ENCODE measurements at places on chromosomes 3 and 15. TPM values are rescaled to one million over a fixed set of nuclear protein-coding genes. Genes with fewer than 3 reads are reported as not detected.

GRCh38 chr3:129827765-129828164 lies 65.7 kb downstream of the TMCC1 start:
- no peak overlapping the region for H3K27ac ChIP-seq
- H3K36me3 ChIP-seq, result no peaks in the 10 kb centered on the region
- no peaks in the 10 kb centered on the region for H3K27me3 ChIP-seq

DNA sequence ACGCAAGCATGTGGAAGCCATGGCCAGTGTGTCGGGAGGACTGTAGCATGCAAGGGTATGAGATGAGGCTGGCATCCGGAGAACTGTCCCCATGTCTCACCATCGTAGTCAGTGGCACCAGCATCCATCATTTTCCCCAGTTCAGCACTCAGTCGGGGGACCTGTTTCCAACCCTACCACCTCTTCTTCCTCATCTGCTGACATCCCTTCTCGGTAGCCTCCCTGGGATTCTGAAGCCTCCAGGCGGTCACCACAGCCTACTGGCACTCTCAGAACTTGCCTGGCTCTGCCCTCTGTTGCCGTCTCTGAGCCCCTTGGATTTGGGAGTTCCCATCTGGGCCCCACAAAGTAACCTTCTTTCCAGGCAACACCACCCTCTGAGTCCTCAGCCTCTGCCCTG lies 131.1 kb upstream of the ABHD17C start:
- no peak for DNase-seq
- no peaks in the 10 kb centered on the region for H3K4me1 ChIP-seq
- no peaks in the 10 kb centered on the region for H3K36me3 ChIP-seq
- H3K27me3 ChIP-seq, result no peaks in the 10 kb centered on the region
- no peak overlapping the region for H3K4me3 ChIP-seq

DNA sequence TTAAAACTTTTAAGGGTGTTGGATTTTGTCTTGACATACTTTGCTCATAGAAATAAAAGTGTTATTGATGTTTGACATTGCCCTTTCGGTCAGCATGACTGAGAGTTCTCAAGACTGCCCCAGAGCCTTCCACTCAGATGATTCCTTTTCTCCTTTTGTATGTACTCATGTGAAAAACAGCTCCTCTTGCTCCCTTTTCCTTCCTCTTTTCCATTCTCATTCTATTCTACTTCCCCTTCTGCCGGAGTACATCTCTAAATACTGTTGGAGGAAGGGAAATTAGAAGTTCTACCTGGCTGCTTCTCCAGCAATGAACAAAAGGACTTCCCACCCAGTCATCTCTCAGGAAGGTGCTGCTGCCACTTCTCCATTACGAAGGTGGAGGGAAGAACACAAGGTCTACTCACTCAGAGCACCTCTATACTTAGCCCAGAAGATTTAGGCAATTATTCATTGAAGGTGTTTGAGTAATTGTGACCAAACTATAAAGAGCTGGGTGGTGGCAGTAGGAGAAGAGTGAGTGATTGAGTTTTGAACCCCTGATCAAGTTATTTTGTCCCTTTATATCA lies 163.8 kb upstream of the MBNL1 start:
- DNase-seq, result no peak
- H3K4me1 ChIP-seq, result no peaks in the 10 kb centered on the region
- no peaks in the 10 kb centered on the region for H3K36me3 ChIP-seq
- peaks cover 4% of the 10 kb centered on the region for H3K27me3 ChIP-seq
- H3K4me3 ChIP-seq, result no peak overlapping the region
- H3K27ac ChIP-seq, result no peak overlapping the region

The LMAN1L gene
- 11.2 TPM for total RNA-seq

The ATP13A5 gene
- not detected for total RNA-seq

GRCh38 chr3:183385698-183386613 lies 42.5 kb downstream of the MCF2L2 start:
- peaks cover 3% of the 10 kb centered on the region for H3K4me1 ChIP-seq
- H3K27ac ChIP-seq, result peak overlapping the region; percentile 20
- H3K4me3 ChIP-seq, result no peak overlapping the region
- H3K36me3 ChIP-seq, result no peaks in the 10 kb centered on the region
- H3K27me3 ChIP-seq, result no peaks in the 10 kb centered on the region

DNA sequence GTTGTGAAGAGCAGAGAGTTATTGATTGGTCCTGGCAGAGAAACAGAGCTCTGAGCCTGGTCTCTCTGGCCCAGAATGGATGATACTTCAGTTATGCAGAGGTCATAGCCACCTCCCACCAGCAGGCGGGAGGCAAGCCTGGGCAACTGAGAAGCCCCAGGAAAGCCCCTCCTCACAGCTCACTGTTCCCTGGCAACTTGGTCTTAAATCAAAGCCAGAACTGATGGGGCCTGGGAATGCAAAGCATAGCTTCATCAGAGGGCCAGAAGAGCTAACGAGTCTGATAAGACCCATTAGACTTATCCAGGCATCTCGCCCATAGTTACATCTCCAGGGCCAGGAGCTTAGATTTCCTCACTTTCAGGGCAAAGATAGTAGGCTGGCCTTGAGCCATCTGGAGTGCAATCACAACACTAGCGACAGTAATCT lies 5.5 kb upstream of the COLQ start:
- no peak overlapping the region for H3K27ac ChIP-seq
- no peaks in the 10 kb centered on the region for H3K36me3 ChIP-seq

The AMT gene
- total RNA-seq, result 13.2 TPM

GRCh38 chr3:126132751-126133511 lies 47.5 kb downstream of the ALDH1L1 start:
- DNase-seq, result peak; percentile 2
- H3K27me3 ChIP-seq, result no peaks in the 10 kb centered on the region
- no peaks in the 10 kb centered on the region for H3K36me3 ChIP-seq
- H3K27ac ChIP-seq, result no peak overlapping the region
- H3K4me3 ChIP-seq, result no peak overlapping the region

DNA sequence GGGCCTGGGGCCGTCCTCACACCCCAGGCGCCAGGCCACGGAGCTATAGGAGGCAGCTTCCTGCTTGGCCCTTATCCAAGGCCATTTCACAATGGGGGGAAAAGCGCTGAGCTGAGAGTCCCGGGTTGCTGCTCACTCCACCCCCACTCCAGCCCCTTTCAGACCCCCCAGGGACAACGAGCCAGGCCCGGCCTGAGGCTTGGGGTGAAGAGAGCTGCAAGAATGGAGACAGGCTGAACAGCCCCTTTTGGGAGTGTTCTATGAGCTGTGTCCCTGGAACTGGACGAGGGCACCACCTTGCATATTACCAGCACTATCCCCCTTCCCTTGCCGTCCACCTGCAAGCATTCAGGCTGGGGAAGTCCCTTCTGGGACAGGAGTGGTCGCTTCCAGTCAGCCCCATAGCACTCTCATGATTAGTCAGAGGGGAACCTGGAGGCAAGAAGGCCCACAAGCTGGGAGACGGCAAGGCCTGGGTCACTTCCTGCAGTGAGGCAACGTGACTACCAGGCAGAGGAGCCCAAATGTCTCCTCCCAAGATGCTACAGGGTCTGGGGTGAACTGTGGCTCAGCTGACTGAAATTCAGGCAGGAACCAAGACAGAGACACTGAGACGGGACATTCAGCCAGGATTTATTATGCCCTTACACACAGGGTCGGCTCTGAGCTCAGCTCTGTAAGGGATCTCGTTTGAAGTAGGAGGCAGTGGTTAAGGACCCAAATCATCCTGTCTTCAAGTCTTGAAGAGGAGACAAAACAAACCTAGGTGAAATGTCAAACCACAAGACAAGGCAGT lies 8.6 kb upstream of the SRP14 start:
- no peaks in the 10 kb centered on the region for H3K27me3 ChIP-seq
- no peak overlapping the region for H3K4me3 ChIP-seq
- H3K36me3 ChIP-seq, result no peaks in the 10 kb centered on the region
- H3K27ac ChIP-seq, result peak overlapping the region; percentile 9
- peak; percentile 74 for DNase-seq
- peaks cover 23% of the 10 kb centered on the region for H3K4me1 ChIP-seq

The TP63 gene
- total RNA-seq, result 0.84 TPM

GRCh38 chr3:131612745-131613144 lies 110.0 kb upstream of the MRPL3 start:
- H3K4me3 ChIP-seq, result no peak overlapping the region
- no peak overlapping the region for H3K27ac ChIP-seq
- no peaks in the 10 kb centered on the region for H3K36me3 ChIP-seq
- no peaks in the 10 kb centered on the region for H3K4me1 ChIP-seq
- no peak for DNase-seq

GRCh38 chr3:40969341-40969740 lies 230.0 kb upstream of the CTNNB1 start:
- DNase-seq, result no peak
- no peak overlapping the region for H3K4me3 ChIP-seq
- H3K4me1 ChIP-seq, result peaks cover 25% of the 10 kb centered on the region
- no peak overlapping the region for H3K27ac ChIP-seq

The TMC3 gene
- not detected for total RNA-seq

GRCh38 chr3:78267235-78267634 lies 1227.3 kb downstream of the ROBO2 start:
- H3K4me1 ChIP-seq, result no peaks in the 10 kb centered on the region
- no peak for DNase-seq
- H3K27me3 ChIP-seq, result no peaks in the 10 kb centered on the region
- no peak overlapping the region for H3K4me3 ChIP-seq

The COL6A6 gene
- 0.61 TPM for total RNA-seq

DNA sequence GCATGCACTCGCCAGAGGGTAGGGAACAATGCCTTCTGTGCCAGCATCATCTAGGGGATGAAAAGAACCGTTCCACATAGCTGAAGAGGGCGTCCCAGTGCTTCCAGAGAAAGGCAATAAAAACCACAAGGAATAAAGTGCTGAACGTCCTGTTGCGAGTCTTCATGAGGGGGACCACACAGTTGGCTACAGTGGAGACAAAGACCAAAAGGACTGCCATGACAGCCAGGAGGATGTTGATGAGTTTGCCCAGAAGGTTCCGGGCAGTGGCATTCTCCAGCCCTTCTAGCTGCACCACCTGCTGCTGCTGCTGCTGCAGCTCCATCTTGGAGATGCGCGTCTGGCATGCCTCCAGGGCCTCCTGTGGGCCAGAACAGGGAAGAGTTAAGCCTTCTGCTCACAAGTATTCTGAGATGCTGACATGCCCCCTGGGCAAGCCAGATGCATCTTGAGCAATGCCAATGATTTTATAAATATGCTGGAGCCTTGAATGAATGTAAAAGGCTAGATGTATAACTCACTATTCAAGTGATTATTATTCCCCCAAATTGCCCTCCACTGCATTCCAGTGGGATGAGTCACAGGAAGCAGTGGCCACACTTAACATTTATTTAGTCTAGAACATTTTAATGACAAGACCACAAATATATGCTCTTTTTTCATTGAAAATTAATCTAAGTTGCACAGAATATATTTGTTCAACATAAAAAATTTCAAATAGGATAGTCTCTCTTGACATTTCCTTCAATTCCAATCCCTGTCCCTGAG lies 45.1 kb upstream of the PLXND1 start:
- H3K27me3 ChIP-seq, result no peaks in the 10 kb centered on the region
- peaks cover 15% of the 10 kb centered on the region for H3K36me3 ChIP-seq
- peaks cover 32% of the 10 kb centered on the region for H3K4me1 ChIP-seq
- H3K4me3 ChIP-seq, result no peak overlapping the region

DNA sequence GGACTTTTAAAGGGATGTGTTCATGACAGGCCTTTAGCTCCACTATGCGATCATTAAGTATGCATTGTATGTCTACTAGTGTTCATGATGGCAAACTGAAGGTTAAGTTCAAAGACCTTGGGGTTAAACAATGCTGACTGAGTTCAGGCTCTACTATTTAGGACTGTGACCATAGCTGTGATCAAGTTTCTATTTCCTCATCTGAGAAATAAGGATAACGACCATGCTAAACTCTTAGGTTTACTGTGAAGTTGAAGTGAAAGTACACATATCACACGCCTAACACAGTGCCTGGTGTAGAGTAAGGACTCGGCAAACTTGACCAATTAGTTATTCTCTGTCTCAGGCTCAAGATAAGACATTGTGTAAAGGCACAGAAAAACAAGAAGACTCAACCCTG lies 243.2 kb downstream of the MBNL1 start:
- H3K27me3 ChIP-seq, result no peaks in the 10 kb centered on the region
- H3K4me1 ChIP-seq, result no peaks in the 10 kb centered on the region
- no peaks in the 10 kb centered on the region for H3K36me3 ChIP-seq
- no peak overlapping the region for H3K4me3 ChIP-seq
- no peak overlapping the region for H3K27ac ChIP-seq
- no peak for DNase-seq

DNA sequence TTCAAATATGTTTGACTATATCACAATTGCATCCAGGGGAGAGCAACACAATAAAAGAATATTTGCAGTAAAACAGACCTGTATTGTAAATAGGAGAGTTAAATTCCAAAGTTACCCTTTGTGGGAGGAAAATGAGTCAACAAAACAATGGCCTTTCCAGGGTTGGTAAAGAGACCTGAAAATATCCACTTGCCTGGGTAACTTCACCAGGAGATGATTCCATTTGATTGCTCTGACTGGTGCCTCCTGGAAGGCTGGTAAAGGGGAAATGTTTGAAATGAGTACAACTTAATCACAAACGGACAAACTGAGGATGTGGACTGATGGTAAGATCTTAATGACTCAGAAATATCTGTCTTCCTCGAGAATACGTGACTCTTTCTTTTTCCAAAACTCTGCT lies 43.6 kb upstream of the SRGAP3 start:
- no peak for DNase-seq
- H3K4me1 ChIP-seq, result no peaks in the 10 kb centered on the region
- no peaks in the 10 kb centered on the region for H3K27me3 ChIP-seq
- no peak overlapping the region for H3K27ac ChIP-seq
- H3K36me3 ChIP-seq, result no peaks in the 10 kb centered on the region
- H3K4me3 ChIP-seq, result no peak overlapping the region

The TUBGCP5 gene
- 16.1 TPM for total RNA-seq

- no peaks in the 10 kb centered on the region for H3K27me3 ChIP-seq
- no peaks in the 10 kb centered on the region for H3K36me3 ChIP-seq
- H3K4me1 ChIP-seq, result peaks cover 4% of the 10 kb centered on the region
- H3K4me3 ChIP-seq, result peak overlapping the region; percentile 26
- H3K27ac ChIP-seq, result no peak overlapping the region
- peak; percentile 37 for DNase-seq
Observed at GRCh38 chr15:85168642-85169173, 187.1 kb downstream of the PDE8A start.

DNA sequence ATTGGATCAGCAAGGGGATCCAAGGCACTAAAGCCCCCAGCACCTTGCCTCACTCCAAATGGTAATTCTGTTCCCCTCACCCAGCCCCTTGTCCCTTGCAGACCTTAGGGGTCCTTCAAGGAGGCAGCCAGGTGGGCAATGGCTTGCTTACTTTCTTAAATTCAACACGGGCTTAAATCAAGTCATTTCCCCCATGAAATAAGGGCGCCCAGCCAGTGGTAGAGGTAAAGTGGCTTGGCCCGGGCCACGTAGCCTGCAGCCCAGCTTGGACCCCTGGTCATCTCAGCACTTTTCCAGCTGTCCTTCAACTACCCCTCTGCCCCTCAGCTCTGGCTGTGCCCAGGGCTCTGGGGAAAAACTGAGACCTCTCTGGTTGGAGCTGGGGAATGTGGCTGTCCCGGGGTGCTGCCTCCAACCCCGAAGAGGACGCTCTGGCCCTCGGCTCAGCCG lies 1.2 kb downstream of the PSTPIP1 start:
- no peak overlapping the region for H3K27ac ChIP-seq
- no peaks in the 10 kb centered on the region for H3K4me1 ChIP-seq
- no peak for DNase-seq
- H3K4me3 ChIP-seq, result no peak overlapping the region
- no peaks in the 10 kb centered on the region for H3K36me3 ChIP-seq

DNA sequence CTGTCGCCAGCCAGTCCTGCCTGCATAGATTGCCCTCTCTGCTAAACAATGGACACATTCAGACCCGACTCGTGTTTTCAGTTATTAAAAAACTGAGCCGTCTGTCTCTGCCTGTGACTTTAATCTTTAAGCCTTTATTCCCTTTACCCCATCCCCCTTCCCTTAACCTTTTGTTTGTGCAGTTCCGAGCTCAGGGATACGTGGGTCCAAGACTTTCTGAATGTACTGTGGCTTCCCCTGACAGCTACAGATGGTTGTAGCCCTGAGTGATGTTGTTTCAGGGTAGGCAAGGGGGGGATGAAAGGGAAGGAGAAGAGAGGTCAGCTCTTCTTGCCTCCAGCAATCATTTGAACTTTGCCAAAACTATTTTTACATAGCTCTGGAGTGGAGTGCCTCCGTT lies 44.6 kb downstream of the EEFSEC start:
- no peaks in the 10 kb centered on the region for H3K4me1 ChIP-seq
- DNase-seq, result no peak
